ENCODE measurements at places on chromosomes 6 and 20.

GRCh38 chr6:20415304-20415703, 13.6 kb downstream of the E2F3 start:
- no peak for DNase-seq

DNA sequence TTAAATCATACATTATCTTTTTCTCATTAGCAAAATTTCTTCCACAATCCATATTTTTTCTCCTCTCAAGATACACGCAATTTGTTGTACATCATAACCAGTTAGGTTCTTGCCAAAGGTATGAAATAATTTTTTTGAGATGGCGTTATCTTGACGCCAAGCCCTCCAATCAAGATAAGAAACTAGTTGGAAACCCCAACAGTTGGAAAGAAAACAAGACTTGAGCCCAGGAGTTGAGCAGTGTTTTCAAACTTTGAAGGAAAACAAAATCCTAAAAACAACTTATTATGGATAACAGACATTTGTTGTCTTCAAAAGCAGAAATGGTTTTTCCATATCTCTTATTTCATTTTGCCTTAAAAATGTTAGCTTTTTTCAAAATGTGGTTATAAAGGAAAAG, 184.8 kb downstream of the SLC24A3 start:
- DNase-seq: no peak

DNA sequence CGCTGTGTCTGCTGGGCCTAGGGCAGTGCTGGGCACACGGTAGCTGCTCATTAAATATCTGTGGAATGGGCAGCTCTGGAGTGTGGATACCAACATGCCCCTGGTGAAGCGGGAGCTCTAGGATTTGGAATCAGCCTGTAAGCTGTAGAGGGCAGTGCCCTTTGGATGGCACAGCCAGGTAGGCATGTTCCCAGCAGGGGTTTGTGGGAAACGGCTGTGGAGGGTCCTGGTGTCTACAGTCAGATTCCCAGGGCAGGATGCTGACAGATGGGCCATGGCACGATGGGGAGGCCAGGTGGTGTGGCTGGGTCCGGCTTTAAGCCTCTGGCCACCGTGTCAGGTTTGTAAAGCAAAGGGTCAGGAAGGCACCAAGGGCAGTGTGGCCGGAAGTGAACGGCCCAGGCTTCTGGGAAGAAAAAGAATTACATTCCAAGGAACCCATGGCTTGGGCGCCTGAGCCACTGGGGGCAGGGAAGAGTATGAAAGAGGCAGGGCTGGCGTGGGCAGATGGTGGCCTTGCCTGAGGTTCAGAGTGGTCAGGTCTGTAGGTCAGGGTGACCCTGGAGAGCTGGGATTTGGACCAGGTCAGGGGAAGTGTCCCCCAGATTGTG, 44.8 kb downstream of the UBE2V1 start:
- no peak for DNase-seq

- DNase-seq: no peak
These were observed 60.9 kb downstream of the COL9A1 start for GRCh38 chr6:70241991-70242420.

DNA sequence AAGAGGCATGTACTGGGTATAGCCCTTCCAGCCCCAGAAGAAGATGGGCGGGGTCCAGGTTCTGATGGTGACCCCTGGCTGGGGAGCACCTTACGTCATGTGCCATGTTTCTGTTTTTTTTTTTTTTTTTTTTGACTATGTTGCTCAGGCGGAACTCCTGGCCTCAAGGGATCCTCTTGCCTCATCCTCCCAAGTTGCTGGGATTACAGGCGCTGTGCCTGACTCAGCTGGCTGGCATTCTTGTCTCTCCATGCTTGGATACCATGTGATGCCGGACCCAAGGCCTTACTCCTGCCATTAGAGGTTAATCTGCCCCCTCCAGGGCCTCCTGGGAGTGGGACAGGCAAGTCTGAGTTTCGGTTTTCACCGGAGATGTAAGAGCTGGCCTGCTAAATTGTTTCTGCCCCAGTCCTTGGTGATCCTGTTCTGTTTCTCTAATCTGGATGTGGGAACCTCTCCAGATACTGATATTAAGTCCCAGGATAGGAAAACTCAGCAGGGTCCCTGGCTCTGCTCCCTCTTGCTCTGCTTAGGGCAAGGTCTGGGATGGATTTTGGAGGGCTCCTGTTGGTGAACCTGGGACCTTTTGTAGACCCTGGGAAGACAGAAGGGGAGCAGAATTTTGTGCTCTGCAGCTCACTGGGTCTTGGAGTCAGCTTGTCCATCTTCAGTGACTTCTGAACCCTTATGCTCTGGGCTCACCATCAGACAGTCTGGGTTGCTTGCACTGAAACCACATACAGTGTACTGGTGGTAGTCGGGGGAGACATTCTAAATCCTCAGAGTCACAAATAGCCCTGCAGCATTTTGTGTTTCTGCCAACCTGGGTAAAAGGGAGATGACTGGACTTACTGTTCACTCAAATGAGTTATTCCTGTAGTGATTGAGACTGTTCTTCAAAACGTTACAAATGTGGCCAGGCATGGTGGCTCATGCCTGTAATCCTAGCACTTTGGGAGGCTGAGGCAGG, 45.1 kb downstream of the PTK7 start:
- DNase-seq: no peak

DNA sequence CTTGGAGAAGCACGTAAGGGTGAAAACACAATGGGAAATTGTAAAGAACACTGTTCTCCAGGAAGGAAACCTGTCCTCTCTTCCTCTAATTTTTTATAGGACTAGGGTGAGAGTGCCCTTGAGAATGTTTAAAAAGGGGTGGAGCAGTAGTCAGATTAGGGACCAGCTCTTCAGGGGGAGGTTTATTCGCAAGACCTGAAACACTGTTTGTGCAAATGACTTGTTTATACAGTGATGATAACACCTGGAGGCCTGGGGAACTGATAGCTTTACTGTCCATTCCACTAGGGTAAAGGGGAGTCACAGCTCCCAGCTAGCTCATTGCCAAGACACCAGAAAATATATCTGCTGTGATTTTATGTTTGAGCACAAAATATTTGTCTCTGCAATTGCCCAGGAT, 8.1 kb upstream of the FUT9 start:
- DNase-seq: no peak

DNA sequence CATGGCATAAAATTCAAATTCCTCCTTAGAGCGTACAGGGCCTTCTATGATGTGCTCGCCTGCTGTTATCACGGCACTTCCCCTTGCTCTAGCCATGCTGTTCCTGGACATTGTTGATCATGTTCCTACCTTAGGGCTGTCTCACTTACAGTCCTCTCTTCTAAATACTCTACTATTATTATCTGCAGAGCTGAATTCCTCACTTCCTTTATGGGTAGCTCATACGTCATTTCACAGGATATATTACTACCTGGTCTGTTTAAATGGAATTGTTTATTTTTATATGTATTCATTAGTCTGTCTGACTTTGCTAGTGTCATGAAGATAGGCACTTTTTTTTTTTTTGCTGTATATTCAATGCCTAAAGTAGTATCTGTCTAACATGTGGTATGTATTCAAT, 94.7 kb upstream of the FLRT3 start:
- no peak for DNase-seq

DNA sequence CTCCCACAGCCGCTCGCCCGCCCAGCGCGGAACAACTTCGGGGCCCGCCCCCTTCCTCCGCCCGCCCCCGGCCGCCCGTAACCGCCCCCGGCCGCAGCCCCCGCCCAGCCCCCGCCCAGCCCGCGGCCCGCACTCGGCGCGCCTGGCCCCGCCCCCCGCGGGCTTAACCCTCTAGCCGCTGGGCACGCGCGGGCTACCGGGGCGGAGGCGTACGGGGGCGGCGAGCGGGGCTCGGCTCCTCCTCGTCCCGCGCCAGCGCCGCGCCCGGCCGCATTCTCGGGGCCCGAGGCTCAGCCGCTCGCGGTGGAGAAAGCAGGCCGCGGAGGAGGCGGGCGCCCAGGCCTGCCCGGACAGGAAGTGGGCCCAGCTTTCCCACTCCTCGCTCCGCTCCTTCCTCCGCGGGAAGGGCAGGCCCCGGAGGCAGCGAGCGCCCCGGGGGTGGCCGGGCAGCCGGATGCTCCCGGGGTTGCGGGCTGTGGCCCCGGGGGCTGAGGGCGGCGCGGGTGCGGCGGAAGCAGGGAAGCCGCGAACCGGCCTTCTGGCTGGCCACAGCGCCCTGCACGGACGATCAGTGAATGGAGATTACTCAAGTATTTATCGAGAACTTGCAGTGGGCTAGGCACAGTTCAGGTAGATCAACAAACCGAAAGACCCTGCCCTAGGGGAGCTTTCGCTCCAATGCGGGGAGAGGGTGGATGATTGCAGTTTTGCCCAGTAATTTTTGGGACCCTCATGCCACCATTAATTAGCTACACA, at the start of gene TRAM2:
Gene TRAM2 (minus strand): TSS at position 39 of the 756 bp plus-strand sequence. CDS start 145 bp downstream, outside the sequence.
- DNase-seq: peak; percentile 62

DNA sequence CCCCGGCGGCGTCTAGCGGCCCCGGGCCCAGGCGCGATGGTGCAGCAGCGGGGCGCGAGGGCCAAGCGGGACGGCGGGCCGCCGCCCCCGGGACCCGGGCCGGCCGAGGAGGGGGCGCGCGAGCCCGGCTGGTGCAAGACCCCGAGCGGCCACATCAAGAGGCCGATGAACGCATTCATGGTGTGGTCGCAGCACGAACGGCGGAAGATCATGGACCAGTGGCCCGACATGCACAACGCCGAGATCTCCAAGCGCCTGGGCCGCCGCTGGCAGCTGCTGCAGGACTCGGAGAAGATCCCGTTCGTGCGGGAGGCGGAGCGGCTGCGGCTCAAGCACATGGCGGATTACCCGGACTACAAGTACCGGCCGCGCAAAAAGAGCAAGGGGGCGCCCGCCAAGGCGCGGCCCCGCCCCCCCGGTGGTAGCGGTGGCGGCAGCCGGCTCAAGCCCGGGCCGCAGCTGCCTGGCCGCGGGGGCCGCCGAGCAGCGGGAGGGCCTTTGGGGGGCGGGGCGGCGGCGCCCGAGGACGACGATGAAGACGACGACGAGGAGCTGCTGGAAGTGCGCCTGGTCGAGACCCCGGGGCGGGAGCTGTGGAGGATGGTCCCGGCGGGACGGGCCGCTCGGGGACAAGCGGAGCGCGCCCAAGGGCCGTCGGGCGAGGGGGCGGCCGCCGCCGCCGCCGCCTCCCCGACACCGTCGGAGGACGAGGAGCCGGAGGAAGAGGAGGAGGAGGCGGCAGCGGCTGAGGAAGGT, 715 bp downstream of the SOX12 start:
- no peak for DNase-seq

- DNase-seq: no peak
These were observed 113.7 kb upstream of the LOC128125822 start for GRCh38 chr6:63458480-63459115.

- no peak for DNase-seq
These were observed 111.9 kb downstream of the FRK start for GRCh38 chr6:115948751-115949150.

GRCh38 chr20:49595811-49596561, 28.0 kb upstream of the PTGIS start:
- DNase-seq: no peak

- no peak for DNase-seq
These were observed 90.4 kb downstream of the SLC2A10 start for GRCh38 chr20:46799781-46800408.

GRCh38 chr6:28105245-28105639, 19.2 kb upstream of the ZSCAN16 start:
- DNase-seq: no peak

- no peak for DNase-seq
These were observed 453.2 kb upstream of the PTCHD4 start for GRCh38 chr6:48564036-48564820.

DNA sequence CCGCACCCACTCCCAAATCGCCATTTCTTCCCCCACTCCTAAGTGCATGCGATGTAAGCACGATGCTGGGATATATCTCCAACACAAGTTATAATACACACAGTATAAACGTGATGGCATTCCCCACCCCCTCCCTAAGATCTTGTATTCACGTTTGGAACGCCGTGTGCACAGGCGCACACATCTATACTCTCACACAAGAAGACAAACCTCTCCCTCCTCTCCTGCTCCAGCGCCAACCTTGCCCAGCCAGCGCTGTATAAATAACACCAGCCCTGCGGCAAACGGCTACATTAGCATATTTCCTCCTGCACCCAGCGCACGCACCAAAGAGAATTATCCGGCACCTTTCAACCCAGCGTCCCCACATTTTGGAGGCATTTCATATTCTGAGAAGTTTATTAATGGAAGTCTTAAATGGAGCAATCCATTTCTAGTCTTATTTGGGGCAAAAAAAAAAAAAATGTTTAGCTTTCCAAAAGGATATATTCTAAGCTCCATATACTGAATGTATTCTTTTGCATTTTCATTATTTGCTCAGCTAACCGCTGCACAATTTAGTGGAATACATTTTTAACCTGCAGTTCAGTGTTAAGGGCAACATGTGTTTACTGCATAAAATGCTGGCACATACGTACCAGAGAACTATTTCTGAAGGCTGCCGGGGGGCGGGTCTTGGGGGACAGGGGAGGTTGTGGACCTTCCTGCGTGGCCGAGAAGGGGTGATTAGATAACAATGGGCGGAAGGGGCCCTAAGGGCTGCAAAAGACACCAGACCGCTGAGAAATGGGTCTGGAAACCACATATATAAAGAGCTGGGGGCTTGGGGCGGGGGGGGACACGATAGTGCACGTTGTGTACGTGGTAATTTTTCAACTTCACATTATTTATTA, 1.1 kb upstream of the SLC22A23 start:
- peak; percentile 33 for DNase-seq

- no peak for DNase-seq
These were observed 30.5 kb downstream of the TFAP2B start for GRCh38 chr6:50848989-50849795.

GRCh38 chr6:139262519-139263300, 29.1 kb downstream of the TXLNB start:
- no peak for DNase-seq

- DNase-seq: no peak
These were observed 648.8 kb upstream of the AGPAT4 start for GRCh38 chr6:161922631-161923119.

- DNase-seq: no peak
These were observed 84.9 kb downstream of the EPB41L2 start for GRCh38 chr6:130978180-130978579.

DNA sequence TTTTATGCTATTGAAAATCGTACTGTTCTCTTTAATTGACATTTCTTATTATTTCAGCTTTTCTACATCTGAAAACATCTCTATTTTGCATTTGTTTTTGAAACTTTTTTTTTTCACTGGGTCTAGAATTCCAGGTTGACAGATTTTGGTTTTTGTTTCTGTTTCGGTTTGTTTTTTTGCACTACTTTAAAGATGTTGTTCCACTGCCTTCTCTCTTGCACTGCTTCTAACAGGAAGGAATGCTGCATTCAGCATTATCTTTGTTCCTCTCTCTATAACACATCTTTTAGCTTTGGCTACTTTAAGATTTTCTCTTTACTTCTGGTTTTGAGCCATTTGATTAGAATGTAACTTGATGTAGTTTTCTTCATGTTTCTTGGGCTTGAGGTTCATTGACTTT, 20.1 kb upstream of the SLC17A1 start:
- DNase-seq: no peak
